ENCODE measurements at places on chromosomes 7 and 10.
A peak's percentile ranks its signal among the peaks of the same experiment; 100 is the strongest.

DNA sequence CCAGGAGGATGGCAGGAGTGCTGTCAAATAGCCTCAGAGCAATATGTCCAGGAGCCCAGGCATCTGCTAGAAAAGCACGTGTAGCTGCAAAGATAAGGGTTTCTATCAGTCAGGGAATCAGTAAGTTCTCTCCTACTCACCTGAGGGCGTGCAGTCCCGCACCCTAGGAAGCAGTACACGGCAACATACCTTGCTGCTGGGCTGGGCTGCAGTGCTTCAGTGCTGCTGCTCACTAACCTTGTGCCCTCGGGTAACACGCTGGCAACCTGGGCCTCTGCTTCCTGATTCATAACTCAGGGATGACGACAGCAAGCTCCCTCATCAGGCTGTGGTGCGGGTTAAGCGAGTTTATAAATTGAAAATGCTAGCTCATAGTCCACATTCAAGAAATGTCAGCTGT lies 29.5 kb upstream of the CCNY start:
- DNase-seq = no peak

GRCh38 chr7:141001546-141001945 lies 13.2 kb downstream of the MRPS33 start:
- DNase-seq = no peak

GRCh38 chr7:101468546-101469275 lies 106.0 kb downstream of the COL26A1 start:
- DNase-seq = no peak

GRCh38 chr10:100553929-100554328 lies 18.2 kb downstream of the HIF1AN start:
- no peak for DNase-seq

DNA sequence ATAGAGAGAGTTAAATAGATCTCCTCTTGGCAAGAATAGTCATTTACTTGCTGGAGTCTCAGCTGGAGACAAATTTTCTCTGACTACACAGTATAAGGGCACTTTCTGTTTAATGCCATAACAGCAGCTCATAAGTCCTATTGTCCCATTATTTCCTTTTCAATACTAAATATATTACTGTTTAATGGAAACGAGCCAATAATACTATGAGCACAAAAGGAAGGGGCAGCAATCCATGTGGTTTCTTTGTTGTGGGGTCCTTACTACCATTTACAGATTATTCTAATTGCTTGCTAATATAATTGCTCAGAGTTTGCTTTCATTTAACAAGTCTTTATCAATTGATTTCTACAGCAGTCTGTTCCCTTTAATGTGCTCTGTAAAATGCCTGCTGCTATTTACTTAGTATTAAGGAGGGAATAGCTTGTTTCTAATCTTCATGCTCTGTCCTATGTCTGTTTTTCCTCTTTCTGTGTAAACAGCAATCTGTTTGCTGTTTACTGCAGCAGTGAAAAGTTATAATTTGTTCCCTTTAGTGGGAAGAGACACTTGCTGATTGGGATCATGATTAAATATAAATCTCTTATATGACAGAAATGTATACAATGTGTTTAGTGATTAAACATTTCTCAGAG lies 296.2 kb upstream of the SMIM30 start:
- no peak for DNase-seq

- DNase-seq = peak; percentile 24
Measured at GRCh38 chr7:2209146-2209960, 23.4 kb downstream of the MAD1L1 start.

- no peak for DNase-seq
Measured at GRCh38 chr7:150503581-150503980, 11.1 kb upstream of the GIMAP7 start.

DNA sequence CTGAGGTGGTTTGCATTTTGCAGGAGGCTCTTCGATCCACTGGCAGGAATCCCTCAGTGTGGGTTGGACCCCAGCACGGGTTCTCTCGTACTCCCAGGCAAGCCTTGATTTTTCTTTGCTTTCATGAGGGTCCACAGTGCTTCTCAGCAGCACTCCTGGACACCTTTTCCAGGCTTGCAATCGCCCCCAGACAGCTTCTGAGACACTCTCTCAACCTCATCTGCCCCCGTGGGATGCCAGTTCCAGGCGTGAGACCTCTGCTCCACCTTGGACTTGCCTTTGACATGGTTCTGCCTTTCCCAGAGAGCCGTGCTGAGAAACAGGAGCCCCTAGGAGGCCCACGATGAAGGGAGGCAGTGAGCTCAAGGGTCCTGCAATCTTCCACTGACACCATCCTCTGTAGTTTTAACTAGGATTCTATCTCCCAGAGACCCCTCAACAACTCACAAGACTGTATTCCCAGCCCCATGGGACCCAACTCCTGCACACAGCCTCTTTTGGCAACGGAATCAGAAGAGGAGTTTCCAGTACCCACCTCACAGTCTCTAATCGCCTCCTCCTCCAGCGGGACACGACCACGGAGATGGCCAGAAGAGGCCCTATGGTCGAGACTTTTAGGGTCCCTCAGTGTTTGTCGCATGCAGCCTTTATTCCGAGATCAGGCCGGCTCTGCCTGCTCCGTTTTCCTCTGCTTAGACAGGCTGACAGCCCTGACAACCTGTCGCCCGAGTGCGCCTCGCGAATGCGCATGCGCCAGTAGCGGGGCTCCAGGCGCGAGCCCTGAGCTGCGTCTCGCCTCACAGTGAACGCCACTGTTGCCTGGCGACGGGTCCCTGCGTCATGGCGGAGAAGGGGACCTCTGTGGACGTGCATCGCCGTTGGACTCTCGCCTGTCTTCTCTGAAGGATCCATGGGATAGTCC lies 26.0 kb upstream of the ZNF273 start:
- DNase-seq = peak; percentile 53

DNA sequence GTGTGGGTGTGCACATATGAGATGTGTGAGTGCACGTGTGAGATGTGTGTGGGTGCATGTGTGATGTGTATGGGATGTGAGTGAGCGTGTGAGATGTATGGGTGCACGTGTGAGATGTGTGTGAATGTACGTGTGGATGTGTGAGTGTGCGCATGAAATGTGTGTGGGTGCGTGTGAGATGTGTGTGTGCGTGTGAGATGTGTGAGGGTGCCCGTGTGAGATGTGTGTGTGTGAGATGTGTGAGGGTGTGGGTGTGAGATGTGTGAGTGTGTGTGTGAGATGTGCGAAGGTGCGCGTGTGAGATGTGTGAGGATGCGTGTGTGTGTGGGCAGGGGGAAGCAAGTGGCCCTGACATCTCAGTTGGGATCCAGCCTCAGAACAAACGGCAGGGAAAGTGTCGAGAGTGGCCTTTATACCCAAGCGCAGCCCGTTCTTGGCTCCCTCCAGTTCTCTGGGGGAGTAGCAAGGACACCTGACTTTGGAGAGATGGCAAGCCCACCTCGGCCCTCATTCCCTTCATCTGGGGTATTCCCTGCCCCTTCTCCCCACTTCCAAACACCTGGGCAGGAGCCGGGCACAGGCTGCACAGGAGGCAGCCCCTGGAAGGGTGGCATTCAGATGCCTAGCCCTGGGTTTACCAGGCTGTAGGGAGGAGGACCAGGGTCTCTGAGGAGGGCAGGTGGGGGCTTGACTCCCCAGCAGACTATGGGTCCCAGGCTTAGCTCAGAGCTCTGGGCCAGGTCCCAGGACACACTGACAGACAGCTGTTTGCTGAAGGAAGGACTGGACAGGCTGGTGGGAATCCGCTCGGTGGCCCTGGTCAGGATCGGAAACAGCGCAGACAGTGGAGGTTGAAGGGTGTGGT lies 31.6 kb downstream of the PPIF start:
- no peak for DNase-seq

DNA sequence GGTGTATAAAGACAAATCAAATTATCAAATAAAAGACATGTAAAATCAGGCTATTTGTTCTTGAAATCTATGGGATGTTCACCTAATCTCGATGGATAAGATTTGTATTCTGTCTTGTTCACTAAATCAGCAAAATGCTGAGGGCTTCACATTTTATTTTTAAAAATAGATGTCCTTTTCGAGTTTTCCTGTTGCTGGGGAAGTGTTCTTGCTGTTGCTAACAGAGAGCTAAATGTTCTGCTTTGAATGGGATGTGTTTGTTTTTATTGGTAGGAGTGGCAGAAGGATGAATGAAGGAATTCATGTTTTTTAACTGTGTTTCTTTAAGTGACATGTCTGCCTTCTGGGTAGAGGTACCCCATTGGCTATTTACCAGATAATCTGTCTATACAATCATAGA lies 7.3 kb upstream of the SNX13 start:
- DNase-seq = no peak

DNA sequence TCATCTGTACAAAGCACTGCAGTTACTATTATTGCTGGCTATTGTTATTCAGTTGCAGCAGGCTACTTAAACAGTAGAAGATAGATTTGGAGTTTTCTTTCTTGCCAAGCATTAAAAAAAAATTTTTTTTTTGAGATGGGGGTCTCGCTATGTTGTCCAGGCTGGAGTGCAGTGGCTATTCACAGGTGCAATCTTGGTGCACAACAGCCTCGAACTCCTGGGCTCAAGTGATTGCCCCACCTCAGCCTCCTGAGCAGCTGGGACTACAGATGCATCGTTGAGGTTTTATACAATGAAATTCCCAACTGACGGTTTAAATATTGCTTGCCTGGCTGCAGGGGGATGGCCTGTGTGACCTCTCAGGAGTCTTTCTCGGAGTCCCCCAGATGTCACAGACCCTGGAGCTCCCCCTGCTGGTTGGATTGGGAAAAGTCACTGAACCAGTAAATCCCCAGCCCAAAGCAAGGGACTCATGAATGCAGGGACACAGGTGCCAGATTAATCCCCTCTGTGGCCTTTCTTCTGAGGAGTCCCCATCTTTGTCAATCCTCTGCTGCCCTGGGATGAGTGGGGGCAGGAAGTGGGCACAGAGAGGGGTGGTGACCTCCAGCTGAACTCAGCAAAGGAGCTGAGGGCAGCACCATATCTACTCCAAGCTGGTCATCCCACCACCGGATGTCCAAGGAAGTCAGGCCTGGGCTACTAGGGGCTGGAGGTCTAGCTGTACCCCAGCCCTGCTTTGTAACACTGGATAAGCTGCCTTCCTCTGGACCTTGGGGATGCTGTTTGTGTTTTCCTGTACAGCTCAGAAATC lies 149.6 kb downstream of the C10orf105 start:
- peak; percentile 70 for DNase-seq

DNA sequence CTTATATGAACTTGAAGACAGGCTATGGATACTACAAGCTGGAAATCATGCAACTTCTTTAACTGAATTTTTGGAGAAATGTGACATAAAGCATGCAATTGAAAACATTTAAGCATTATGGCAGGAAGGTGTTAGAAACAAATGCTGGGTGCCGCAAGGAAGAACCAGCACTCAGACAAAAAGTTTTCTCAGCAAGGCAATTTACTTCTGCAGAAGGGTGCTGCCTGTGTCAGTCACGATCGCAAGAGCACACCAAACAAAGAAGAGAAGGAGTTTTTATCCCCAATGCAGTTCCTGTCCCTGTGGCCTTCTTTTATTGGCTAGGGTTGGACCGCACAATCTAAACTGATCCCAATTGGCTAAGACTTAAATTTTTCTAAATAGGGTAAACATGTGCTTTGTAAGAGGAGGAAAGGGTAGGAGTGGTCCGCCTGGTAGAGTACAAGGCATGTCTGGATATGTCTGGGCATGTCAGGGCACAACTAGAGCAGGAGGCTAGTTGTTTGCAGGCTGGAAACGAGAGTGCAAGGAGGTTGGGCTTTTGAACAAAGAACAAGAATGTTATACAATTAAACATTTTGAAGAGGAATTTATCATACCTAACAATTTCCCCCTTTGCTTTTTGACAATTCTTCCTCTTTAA lies 109.6 kb upstream of the FAM3C start:
- no peak for DNase-seq

DNA sequence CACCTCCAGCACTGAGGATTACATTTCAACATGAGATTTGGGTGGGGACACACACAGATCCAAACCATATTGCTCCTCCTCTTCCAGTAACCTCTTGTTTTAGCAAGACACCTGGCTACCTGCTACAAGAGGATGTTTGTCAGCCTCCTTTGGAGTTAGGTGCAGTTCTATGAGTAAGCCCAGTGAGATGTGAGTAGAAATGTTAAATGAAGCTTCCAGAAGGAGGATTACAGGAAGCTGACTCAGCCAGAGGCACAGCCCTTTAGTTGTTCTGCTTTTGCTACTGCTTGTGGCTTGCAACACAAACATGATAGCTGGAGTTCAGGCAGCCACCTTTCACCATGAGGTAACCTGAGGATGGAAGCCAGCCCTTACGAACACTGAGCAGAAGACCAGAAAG lies 382.7 kb upstream of the RNF32 start:
- DNase-seq = no peak

DNA sequence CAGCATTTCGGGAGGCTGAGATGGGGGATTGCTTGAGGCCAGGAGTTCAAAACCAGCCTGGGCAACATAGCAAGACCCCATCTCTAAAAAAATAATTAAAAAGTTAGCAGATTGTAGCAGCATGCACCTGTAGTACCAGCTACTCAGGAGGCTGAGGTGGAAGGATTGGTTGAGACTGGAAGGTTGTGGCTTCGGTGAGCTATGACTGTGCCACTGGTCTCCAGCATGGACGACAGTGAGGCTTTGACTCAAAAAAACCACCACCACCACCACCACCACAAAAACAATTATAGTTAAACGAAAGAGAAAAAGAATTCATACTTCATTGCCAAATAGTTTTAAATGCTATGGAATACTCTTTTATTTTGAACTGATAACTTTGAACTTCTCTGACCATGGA lies 63.4 kb downstream of the VTI1A start:
- DNase-seq = no peak

GRCh38 chr10:125186431-125187170 lies 26.2 kb upstream of the CTBP2 start:
- DNase-seq = no peak

DNA sequence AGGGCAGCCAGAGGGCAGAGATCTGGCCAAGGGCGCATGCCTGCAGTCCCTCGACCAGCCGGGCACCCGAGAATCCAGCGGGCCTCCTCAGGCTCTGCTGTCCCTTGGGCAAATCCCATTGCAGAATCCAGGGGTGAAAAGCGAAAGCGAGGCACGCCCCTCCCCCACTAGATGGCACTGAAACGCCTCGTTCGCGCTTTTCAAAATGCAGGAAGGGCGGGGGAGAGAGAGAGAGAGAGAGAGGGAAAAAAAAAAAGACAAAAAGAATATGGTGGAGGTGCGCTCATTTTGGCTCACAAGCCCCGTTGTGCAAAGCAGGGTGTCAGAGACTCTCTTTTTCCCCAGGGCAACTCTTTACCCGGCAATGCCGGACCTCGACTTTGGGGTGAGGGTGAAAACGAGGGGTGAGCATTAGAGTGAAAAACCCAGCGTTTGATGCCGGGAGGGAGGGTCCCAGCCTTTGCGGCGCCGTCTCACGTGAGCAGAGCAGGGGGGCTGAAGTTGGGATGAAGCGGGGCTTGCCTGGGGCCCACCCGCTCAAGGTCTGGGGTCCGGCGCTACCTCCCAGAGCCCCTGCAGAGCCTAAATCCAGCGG lies 2.5 kb upstream of the TMEM178B start:
- DNase-seq = no peak
